ENCODE measurements at places on chromosomes 5 and 9. TPM values are rescaled to one million over a fixed set of nuclear protein-coding genes. Genes with fewer than 3 reads are reported as not detected.

- H3K27ac ChIP-seq: no peak overlapping the region
- no peak overlapping the region for H3K4me3 ChIP-seq
- H3K4me1 ChIP-seq: no peaks in the 10 kb centered on the region
- no peaks in the 10 kb centered on the region for H3K27me3 ChIP-seq
Measured at GRCh38 chr9:93108291-93109041, 12.4 kb downstream of the CARD19 start.

DNA sequence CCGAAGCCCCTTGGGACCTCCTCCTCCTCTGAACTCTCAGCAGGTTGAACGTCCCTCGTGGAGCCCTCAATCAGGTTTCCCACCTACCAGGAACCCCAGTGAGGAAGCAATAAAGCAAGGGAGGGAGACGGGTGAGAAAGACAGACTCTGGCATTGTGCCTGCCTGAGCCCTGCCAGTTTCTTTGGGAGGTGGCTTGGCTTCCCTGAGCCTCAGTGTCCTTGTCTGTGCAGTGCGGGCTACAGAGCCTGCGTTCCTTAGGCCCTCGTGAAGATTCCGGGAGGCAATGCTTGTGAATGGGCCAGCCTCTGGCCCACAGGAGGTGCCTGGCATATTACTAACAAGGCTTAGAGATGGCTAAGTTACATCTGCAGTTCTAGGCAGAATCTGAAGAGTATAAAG, 11.9 kb downstream of the GTF3C5 start:
- DNase-seq: no peak
- no peaks in the 10 kb centered on the region for H3K27me3 ChIP-seq
- no peaks in the 10 kb centered on the region for H3K4me1 ChIP-seq
- no peak overlapping the region for H3K4me3 ChIP-seq
- no peak overlapping the region for H3K27ac ChIP-seq

- H3K4me1 ChIP-seq: no peaks in the 10 kb centered on the region
- DNase-seq: peak; percentile 92
- H3K27me3 ChIP-seq: no peaks in the 10 kb centered on the region
- no peak overlapping the region for H3K4me3 ChIP-seq
- no peak overlapping the region for H3K27ac ChIP-seq
Measured at GRCh38 chr5:139747583-139748504, 47.8 kb upstream of the PSD2 start.

DNA sequence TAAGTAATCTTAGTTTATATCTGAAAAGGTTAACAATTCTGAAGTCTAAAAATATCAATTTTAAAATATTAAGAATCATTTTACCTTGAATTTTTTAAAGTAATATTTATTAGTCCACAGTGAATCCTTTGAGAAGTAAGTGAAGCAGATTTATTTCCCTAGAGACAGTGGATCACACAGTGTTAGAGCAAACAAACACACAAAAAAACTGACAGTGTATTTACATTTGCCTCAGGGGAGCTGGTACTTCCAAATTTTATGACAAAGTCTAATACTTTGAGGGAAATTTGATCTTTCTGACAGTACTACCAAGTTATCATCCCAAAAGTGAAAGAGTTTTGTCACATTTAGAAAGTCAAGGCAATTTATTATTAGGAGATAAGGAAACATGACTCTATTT, 1750.6 kb upstream of the CDH9 start:
- H3K4me1 ChIP-seq: no peaks in the 10 kb centered on the region
- H3K36me3 ChIP-seq: no peaks in the 10 kb centered on the region
- no peak overlapping the region for H3K4me3 ChIP-seq
- no peak for DNase-seq
- no peaks in the 10 kb centered on the region for H3K27me3 ChIP-seq

GRCh38 chr5:31944684-31945445, 229.3 kb downstream of the GOLPH3 start:
- H3K36me3 ChIP-seq: no peaks in the 10 kb centered on the region
- H3K27ac ChIP-seq: no peak overlapping the region
- DNase-seq: no peak
- H3K4me3 ChIP-seq: no peak overlapping the region
- H3K27me3 ChIP-seq: no peaks in the 10 kb centered on the region

DNA sequence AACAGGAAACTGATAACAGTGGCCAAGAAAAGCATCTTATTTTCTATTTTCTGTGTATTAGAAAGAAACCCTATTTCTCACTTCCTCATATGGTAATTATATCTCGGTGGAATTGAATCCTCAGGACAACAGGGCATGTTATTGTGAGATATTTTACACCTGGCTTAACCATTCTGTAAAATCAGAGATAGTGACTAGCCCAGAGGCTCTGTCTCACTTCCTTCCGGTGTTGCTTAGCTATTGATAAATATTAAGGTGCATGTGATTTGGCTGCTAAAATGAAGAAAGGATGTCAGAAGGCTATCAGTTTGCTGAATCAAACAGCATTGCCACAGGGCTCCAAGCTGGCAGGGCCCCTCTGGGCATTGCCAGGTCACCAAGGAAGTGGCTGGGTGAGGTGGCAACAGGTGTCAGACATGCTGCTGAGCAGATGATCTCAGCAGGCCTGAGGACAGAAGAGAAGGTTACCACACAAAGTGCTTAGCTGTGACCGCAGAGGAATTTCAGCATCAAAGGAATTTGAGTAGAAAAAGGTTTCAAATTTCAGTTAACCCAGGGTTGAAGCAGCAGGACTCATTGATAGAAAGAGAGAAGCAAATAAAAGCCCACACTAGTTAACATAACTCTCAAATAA, 330.7 kb downstream of the PDE4D start:
- no peaks in the 10 kb centered on the region for H3K27me3 ChIP-seq
- no peak for DNase-seq
- no peak overlapping the region for H3K27ac ChIP-seq
- no peak overlapping the region for H3K4me3 ChIP-seq

GRCh38 chr5:108028412-108028811, 353.5 kb downstream of the FBXL17 start:
- DNase-seq: no peak
- H3K27ac ChIP-seq: no peak overlapping the region
- H3K27me3 ChIP-seq: no peaks in the 10 kb centered on the region
- H3K36me3 ChIP-seq: no peaks in the 10 kb centered on the region

GRCh38 chr9:127545196-127546124, 66.6 kb upstream of the STXBP1 start:
- H3K27ac ChIP-seq: no peak overlapping the region
- no peaks in the 10 kb centered on the region for H3K36me3 ChIP-seq
- no peak overlapping the region for H3K4me3 ChIP-seq

- H3K27ac ChIP-seq: no peak overlapping the region
- no peaks in the 10 kb centered on the region for H3K36me3 ChIP-seq
- H3K27me3 ChIP-seq: no peaks in the 10 kb centered on the region
- DNase-seq: no peak
- H3K4me3 ChIP-seq: no peak overlapping the region
Measured at GRCh38 chr5:8396246-8396645, 527.3 kb downstream of the MTRR start.

- H3K4me3 ChIP-seq: no peak overlapping the region
- H3K36me3 ChIP-seq: no peaks in the 10 kb centered on the region
- no peaks in the 10 kb centered on the region for H3K27me3 ChIP-seq
- H3K27ac ChIP-seq: no peak overlapping the region
- DNase-seq: no peak
- H3K4me1 ChIP-seq: no peaks in the 10 kb centered on the region
Measured at GRCh38 chr9:73573235-73573634, 421.6 kb downstream of the ANXA1 start.

GRCh38 chr9:76984486-76984885, 35.0 kb upstream of the FOXB2 start:
- no peaks in the 10 kb centered on the region for H3K27me3 ChIP-seq
- peak; percentile 83 for DNase-seq
- no peak overlapping the region for H3K4me3 ChIP-seq
- H3K36me3 ChIP-seq: no peaks in the 10 kb centered on the region

- peak overlapping the region; percentile 83 for H3K27ac ChIP-seq
- no peaks in the 10 kb centered on the region for H3K36me3 ChIP-seq
- H3K4me3 ChIP-seq: no peak overlapping the region
- DNase-seq: no peak
Measured at GRCh38 chr5:172839669-172840431, 5.8 kb downstream of the ERGIC1 start.

DNA sequence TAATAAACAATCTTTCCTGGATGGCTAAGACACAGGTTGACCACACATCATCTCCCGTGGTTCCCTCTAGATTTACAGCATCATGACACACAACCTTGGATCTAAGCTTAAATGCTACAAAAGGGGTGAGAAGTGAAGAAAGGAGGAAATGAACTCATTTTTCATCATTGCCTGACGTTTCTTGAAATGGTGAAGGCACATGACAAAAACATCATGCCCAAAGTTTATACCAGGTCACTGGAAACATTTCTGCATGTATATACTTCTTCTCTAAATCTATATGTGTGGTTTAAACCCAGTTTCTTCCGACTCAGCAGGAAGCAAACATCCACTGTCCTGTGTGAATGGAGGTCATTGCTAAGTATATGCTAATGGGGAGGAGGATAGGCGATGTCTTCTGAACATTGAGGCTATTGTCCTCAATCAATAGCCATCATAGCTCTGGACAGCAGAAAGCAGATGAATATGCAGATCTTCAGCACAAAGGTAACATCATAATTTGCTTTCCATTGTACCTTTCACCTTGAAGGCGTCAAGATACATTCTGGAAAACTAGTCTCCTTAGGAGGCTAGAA, 137.4 kb downstream of the MED27 start:
- no peaks in the 10 kb centered on the region for H3K4me1 ChIP-seq
- DNase-seq: no peak
- H3K36me3 ChIP-seq: no peaks in the 10 kb centered on the region
- no peak overlapping the region for H3K27ac ChIP-seq
- H3K4me3 ChIP-seq: no peak overlapping the region
- H3K27me3 ChIP-seq: no peaks in the 10 kb centered on the region

DNA sequence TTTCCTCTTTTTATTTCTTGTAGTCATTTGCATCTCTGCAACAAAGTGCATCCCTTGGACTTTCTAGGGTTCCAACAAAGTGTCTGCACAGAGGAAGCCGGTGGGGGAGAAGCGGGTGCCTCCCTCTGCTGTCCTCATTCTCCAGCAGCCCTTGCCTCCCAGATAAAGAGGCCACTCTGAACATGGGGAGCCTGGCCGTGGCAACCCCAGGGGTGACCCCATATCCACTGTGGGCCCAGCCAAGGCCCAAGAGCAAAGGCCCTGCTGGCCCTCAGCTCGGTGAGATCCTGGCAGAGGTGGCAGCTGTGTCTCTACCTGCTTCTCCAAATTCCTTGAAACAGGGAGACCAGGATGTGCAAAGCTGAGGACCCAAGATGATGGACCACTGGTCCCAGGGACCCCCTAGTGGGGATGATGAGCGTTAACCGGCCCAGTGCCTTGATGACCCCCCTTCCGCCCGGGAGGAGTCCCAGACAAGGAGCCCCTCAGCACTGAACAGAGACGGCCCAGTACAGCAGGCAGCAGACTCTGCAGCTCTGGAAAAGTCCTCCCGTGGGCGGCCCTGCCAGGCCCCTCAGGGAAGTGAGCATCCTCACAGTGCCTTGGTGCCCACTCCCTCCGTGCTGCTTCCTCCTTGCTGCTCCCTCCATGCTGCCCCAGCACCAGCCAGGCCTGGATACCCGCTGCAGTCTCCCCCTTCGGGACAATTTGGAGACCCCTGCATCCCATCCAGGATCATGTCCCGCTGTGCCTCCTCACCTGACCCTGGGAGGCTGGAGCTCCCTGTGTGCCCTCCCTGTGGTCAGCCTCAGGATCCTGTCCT, 62.5 kb downstream of the MRPL36 start:
- no peak overlapping the region for H3K27ac ChIP-seq
- peak; percentile 51 for DNase-seq
- no peak overlapping the region for H3K4me3 ChIP-seq
- no peaks in the 10 kb centered on the region for H3K36me3 ChIP-seq

DNA sequence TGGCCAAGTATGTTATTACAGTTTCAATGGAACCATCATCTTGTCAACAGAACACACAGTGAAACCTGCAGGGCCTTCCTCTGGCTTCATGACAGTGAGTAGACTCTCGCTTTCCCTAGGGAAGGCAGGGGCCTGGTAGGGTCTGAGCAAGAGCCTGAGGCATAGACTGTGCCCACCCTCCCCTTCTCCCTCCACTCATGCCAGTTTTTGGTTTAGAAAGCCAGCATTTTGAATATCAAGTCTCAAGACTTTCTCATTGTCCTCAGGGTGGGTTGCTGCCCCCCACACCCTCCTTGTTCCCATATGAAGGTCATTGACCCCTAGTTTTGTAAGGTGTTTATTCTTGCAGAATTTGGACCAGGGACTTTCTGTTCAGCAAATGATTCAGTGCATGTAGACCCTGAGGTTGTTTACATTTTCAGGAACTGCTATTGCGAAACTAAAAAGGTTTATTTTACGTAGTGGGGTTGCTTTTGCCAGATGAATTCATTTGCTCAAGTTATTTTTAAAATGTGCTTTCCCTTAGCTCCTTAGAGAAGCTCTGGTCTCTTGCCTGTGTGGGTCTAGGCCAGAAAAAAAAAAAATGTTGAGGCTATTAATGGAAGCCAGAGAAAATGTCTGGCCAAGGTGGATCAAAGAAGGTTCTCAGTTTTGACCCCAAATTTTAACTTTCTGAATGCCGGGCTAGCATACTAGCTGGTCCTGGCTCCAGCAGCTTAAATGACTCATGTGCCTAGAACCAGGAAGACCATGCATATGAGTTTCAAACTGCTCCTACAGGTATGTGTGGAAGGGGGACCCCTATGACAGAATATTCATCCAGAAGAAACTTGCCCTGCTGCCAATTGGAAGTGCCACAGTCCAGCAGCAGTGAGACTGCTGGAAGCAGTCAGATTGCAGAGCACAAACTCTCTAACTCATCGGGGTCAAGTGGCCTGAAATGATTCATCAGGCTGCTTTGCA, 10.1 kb upstream of the MOB3B start:
- peaks cover 4% of the 10 kb centered on the region for H3K4me1 ChIP-seq
- H3K27me3 ChIP-seq: no peaks in the 10 kb centered on the region
- DNase-seq: peak; percentile 60
- no peaks in the 10 kb centered on the region for H3K36me3 ChIP-seq
- no peak overlapping the region for H3K4me3 ChIP-seq
- peak overlapping the region; percentile 90 for H3K27ac ChIP-seq

DNA sequence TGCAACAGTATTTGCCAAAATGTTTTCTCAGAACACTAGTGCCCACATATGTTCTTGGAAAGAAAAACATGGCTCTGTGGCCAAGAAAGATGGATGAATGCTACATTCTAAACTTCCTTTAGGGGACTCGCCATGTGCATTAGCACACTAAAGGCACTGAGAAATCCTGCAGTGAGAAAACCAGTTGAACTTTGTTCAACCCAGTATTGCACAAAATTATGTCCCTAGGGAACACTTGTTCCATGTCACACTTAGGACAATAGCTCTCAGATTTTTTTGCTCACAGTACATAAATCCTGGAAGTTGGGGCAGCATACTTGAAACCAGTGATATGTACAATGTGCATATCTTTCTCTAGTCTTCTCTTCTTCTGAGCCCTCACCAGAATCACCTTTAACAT, 96.6 kb downstream of the ADRB2 start:
- no peak for DNase-seq
- no peak overlapping the region for H3K27ac ChIP-seq
- H3K27me3 ChIP-seq: no peaks in the 10 kb centered on the region
- no peak overlapping the region for H3K4me3 ChIP-seq
- H3K4me1 ChIP-seq: no peaks in the 10 kb centered on the region
- H3K36me3 ChIP-seq: no peaks in the 10 kb centered on the region

- peaks cover 7% of the 10 kb centered on the region for H3K4me1 ChIP-seq
- no peak for DNase-seq
- H3K36me3 ChIP-seq: no peaks in the 10 kb centered on the region
- no peaks in the 10 kb centered on the region for H3K27me3 ChIP-seq
- no peak overlapping the region for H3K4me3 ChIP-seq
Measured at GRCh38 chr5:102772273-102772672, 17.2 kb downstream of the PAM start.

TOPORS gene
- 7.8 TPM for polyA plus RNA-seq

PCA3 gene
- polyA plus RNA-seq: not detected

SPRY4 gene
- 8.1 TPM for polyA plus RNA-seq

TXNDC8 gene
- not detected for polyA plus RNA-seq

PCDHB11 gene
- polyA plus RNA-seq: 4.7 TPM

BHMT2 gene
- 22.7 TPM for polyA plus RNA-seq

DAB2IP gene
- 12.0 TPM for polyA plus RNA-seq

POU5F2 gene
- polyA plus RNA-seq: 0.10 TPM

CSF2 gene
- not detected for polyA plus RNA-seq

Data from aorta (tissue), 5 donors.